ENCODE measurements at places on chromosomes 3 and 15.

DNA sequence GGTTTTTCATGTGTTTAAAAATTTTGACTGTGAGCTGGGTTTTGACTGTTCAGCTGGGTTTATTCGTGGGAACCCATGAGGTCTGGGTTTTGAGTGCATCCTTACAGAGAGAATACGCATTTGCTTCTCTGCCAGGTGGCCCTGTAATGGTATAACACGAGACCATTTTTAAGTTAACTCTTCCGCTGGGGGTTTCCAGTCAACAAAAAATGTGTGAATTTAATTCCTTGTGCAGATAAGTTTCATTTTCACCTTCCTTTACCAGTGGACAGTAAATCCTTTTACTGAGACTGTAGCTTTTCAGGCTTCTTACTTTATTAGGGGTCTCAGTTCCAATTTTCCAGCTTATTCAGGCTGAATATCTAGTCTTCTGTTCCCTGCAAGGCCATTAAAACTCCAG lies 149.6 kb downstream of the OPA1 start:
- DNase-seq, result no peak

DNA sequence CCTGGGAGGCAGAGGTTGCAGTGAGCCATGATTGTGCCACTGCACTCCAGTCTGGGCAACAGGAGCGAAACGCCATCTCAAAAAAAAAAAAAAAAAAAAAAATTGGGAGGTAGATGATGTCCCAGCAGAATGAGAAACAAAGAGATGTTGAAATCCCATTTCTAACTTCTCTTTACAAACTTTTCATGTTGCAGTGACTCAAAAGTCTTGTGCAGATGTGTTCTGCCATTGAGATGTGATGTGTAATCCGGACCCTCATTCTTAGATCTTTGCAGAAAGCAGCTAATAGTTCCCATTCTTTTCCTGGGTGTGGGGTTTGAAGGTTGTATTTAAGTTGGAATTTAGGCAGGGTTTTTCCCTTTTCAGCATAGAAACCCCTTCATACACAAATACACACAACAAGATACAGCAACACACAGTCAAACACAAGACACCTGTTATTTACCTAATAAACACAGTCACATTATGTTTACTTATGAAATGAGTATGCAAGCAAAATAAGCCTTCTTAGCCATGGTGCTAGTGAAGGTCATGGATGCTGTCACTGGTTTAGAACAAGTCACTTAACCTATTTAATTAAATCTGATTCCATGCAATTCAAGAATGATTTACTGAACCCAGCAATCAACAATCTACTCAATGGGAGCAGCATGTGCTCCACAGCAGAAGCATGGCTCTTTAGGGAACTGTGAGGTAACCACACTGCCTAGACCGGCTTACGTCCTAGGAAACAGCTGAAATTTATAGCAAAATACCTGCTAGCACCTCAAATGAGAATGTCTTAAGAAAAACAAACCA lies 14.9 kb downstream of the SIAH2 start:
- no peak for DNase-seq

GRCh38 chr15:65209701-65210643 lies 1.3 kb downstream of the CILP start:
- no peak for DNase-seq

- no peak for DNase-seq
Observed at GRCh38 chr3:107976202-107976800, 114.5 kb downstream of the CD47 start.

GRCh38 chr3:129855170-129855831 lies 38.2 kb downstream of the TMCC1 start:
- DNase-seq, result no peak

DNA sequence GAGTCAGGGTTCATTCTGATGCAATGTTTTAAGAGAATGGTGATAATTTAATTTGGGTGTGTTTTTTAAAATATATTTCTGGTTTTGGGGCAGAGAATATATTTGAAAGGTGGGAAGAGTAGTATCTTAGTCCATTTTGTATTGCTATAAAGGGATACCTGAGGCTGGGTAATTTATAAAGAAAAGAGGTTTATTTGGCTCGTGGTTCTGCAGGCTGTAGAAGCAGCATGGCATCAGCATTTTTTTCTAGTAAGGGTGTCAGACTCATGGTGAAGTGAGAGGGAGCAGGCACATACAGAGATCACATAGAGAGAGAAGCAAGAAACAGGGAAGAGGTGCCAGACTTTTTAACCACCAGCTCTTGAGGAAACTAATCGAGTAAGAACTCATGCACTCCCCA lies 152.7 kb downstream of the SHOX2 start:
- no peak for DNase-seq

DNA sequence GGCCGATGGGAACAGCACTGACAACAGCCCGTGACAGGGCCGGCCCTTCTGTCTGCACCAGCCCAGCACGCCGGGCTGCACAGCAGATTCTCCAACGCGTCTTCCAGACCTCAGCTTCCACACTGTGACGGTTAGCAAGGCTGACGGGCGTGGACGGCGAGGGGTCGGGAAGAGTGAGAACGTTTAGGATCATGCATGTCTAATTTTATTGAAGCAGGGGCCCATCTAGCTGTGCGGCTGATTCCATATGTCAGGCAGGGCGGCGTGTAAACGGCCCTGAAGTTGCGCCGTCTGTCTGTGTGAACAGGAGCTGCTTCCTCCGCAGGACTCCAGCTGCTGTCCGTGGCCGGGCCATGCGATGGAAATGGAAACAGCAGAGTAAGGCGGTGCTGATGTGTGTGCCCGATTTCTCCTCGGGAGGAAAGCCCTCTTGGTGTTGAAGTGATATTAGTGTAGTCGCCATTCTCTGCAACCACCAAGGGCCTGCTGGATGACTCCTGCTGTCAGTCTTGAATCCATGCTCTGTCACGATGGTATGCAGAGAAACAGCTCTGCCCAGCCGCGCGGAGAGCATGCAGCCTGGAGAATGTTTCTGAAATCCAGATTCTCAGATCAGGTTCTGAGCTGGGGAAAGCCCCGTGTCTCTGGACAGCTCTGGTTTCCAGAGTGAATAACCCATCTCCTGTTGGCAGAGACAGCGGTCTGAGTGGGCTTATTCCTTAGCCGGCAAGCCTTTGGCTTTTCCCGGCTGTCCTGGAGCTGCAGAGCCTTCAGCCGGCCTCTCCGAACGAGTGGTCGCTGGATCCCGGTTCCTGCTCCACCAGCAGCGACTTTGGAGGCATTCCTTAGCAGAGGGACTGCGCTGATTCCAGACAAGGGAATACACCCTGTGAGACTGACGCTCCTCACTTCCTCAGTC lies 158.1 kb upstream of the UBE3A start:
- DNase-seq, result no peak

Measured in activated CD4-positive, alpha-beta T cell treated with anti-CD3 and anti-CD28 coated beads, Interleukin-2, Interleukin-6, amounts not matched to agents 100 ng/mL and 50 ng/mL, durations not matched to agents 16 hours and 8 hours (primary cell).